ENCODE measurements at places on chromosomes 7 and 10.

- no peak for DNase-seq
Observed at GRCh38 chr10:17033529-17034260, 95.9 kb downstream of the CUBN start.

DNA sequence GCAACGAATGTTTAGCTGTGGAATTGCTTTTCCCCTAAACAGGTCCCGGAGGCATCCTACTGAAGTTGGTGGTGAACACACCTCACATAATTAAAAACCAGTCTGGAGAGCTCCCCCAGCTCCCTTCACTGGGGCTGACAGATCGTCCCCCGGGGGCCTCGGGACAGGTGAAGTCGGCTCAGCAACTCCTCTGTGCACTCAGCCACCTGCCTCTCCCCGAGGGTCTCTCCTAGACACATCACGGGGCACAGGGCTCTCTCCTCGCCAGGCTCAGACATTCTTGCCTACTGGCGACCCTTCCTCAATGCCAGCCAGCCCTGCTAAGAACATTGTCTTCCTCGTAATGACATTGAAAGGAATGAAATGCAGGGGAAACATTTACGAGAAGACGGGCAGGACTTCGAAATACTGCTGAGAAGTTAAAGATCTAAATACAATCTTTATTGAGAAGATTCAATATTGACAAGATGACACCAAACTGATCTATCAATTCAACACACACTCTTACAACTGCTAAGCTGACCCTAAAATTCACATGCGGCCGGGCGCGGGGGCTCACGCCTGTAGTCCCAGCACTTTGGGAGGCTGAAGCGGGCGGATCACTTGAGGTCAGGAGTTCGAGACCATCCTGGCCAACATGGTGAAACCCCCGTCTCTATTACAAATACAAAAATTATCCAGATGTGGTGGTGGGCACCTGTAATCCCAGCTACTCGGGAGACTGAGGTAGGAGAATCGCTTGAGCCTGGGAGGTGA lies 88.1 kb upstream of the DNAAF5 start:
- no peak for DNase-seq

DNA sequence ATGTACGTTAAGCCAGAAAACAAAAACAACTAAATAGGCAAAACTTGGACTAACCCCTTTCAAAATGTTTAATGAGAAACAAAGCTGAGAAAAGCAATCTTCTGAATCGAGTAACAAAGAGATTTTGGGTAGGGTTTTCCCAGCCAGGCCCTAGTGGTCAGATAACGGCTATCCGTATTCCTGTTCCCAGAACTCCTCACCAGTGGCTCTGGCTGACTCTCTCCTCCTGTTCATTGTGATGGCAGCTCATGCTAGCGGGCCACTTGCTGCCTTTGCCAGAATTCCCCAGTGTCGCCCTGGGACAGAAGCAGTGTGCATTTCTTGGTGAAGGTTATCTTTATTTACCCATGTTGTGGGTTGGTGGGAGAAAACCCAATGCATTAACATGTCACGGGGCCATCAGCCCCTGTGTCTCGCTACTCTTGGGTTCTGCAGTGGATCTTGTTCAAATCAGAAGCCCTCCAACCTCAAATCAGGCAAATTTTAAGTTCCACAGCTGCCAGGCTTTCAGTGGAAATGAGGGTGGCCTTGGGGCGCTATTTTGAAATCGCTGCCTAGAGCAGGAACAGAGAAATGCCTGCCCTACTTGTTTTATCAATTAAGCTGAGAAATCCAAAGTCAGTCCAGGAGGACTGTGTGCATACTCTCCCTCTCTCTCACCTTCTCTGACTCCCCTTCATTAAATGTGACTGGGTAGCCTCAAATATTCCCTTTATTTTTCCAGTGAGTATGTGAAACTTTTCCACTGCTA lies 164.5 kb upstream of the NPVF start:
- DNase-seq = no peak

DNA sequence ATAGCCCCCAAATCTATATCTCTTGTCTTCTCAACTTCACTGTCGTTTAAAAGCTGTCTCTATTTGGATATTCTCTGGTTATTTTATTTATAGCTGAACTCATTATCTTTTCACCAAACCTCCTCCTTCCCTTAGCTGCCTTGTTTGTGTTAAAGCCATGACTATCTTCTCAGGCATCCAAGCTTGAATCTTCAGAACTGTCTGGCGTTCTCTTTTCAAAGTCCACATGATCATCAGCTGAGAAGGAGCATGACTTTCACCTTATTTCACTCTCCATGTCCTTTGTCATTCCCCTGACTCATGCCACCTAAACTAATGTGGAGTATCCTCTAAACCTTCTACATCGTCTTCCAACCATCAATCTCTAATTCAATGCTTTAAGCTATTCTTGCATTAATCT lies 5.7 kb upstream of the GLCCI1 start:
- no peak for DNase-seq

- no peak for DNase-seq
Observed at GRCh38 chr10:31426401-31426800, 107.4 kb downstream of the ZEB1 start.

GRCh38 chr7:19248681-19249080 lies 103.5 kb upstream of the FERD3L start:
- no peak for DNase-seq

DNA sequence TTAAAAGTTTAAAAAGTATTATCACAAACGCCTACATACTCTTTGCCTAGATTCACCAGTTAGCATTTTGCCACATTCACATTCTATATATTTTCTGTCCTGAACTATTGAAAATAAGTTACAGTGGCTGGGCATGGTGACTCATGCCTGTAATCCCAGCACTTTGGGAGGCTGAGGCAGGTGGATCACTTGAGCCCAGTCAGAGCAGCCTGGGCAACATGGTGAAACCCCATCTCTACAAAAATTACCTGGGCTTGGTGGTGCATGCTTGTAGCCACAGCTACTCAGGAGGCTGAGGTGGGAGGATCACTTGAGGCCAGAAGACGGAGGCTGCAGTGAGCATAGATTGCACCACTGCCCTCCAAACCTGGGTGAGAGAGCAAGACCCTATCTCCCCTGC lies 5.3 kb downstream of the ARPC1A start:
- no peak for DNase-seq

GRCh38 chr7:149442924-149443323 lies 17.9 kb downstream of the ZNF777 start:
- DNase-seq = no peak

Measured in NCI-H187 (cell line).